HT-29 (cell line): ENCODE measurements at places on chromosomes 4 and X. TPM values are rescaled to one million over a fixed set of nuclear protein-coding genes. Genes with fewer than 3 reads are reported as not detected.
A peak's percentile ranks its signal among the peaks of the same experiment; 100 is the strongest.

The SPANXD gene
- total RNA-seq = not detected in 2 replicates

DNA sequence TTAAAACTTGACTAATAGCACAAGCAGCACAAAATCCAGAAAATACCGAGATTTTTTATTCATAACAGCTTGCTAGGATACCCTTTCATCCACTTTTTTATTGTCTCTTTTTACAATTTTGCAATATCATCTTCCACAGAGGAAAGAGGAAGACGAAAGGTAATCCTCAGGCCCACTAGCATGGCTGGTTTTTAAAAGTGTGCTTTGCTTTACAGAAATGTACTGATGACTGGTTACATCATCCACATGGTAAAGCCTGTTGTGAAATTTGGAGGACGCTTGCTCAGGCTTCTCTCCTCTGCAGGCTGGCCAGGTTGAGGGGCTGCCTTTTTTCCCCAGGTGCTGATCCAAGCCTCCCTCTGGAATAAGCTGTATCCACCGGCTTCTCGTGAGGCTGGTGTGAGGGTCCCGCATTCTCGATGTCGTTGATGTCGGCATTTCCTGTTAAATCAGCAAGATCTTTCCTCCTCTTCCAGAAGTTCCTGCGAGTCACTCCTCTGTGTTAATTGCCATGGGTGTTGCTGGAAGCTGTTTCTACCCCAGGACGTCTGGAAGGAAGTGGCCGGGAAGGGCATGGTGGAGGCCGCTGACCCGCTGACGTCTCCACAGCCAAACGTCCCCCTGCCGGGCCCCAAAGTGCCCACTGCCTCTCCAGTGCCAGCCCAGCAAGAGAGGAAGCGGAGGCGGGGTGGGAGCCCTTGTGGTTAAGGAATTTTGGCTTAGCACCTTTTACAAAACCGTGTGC lies 5.8 kb upstream of the DGKQ start:
- no peak for DNase-seq

DNA sequence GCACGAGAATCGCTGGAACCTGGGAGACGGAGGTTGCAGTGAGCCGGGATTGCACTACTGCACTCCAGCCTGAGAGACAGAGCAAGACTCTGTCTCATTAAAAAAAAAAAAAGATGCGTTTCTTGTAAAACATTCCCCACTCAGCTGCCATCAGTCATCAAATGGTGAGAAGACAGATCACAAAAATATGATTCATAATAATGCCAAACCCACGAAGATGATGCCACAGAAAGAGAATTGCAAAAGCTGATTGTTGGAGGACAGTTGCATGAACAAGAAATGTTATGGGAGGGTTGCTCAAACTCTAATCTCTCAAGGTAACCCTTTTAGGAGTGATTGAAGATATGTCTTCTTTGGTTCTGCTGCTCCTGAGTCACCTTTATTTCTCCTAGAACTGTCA lies 21.4 kb upstream of the SMIM14 start:
- no peak for DNase-seq

DNA sequence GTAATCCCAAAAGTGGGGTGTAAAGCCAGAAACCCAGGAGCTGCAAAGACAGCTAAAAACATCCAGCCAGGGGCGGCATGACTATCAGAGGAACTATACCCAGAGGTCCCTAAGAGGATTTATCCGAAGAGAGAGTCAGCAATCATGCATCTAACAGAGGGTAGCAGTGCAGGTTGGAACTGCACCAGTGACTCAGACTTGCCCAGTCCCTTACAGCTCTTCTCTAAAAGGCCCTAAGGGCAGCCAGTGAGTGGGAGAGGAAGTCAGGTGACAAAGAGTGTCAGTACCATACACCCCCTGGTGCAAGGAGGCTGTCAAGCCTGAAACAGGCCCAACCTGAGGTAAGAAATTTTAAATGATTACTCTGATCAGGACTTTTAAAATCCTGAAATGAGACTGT lies 88.1 kb downstream of the CAMK2D start:
- no peak for DNase-seq

The CLDN22 gene
- total RNA-seq = not detected in 2 replicates

DNA sequence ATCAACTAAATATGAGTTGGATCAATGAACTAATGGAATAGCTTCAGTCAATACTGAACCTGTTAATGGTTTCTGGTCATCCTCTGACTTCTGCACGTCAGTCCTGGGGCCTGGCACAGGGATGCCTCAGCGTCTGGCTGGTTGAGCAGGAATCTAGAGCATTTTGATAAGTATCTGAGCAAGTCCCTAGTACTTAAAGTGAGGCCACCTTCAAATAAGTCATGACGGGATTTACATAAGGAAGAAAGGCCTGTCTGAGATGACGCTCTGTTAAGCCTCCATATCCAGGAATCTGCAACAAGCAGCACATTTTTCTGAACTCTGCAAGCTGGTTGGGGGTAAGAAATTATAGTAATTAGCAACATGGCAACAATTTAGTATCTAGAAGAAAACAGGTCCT lies 83.2 kb upstream of the TBC1D9 start:
- no peak for DNase-seq

DNA sequence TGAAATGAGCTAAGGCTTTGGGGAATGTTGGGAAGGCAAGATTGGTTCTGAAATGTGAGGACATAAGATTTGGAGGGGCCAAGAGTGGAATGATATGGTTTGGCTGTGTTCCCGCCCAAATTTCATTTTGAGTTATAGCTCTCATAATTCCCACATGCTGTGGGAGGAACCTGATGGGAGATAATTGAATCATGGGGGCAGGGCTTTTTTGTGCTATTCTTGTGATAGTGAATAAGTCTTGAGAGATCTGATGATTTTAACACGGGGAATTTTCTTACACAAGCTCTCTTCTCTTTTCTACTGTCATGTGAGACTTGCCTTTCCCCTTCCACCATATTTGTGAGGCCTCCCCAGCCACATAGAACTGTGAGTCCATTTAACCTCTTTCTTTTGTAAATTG lies 157.6 kb upstream of the C1QTNF7 start:
- no peak for DNase-seq

- DNase-seq = no peak
These were observed 123.2 kb upstream of the BANK1 start for GRCh38 chr4:101667348-101667747.

The EDA gene
- total RNA-seq = 3.4 and 5.6 TPM in 2 replicates

- DNase-seq = no peak
These were observed 247.3 kb downstream of the SPATA18 start for GRCh38 chr4:52298444-52298843.

DNA sequence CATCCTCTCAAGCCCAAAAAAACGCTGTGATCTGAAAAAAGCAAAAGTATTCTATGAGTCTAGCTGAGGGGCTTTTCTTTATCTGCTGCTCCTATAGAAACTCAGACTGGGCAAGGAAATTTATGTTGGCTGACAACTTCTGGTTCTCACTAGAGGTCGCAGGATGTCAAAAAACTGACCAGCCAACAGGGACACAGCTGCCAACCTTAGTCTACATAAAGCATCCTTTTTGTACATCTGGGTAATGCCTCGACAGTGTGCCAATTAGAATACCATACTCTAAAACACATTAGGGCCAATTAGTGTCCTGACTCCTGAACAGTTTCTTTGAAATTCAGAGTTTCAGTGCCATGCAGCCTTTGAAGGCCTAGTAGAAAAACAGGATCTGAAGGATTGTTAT lies 8.8 kb upstream of the TLL1 start:
- DNase-seq = no peak

GRCh38 chr4:74874753-74875367 lies 58.1 kb upstream of the PARM1 start:
- peak; percentile 74 for DNase-seq

GRCh38 chr4:133146574-133147241 lies 2.4 kb upstream of the PCDH10 start:
- peak; percentile 27 for DNase-seq

The F9 gene
- total RNA-seq = not detected in 2 replicates

The ZFP42 gene
- total RNA-seq = not detected in 2 replicates

- DNase-seq = no peak
These were observed 183.3 kb downstream of the KDR start for GRCh38 chr4:54941994-54942552.

The ADGRG2 gene
- not detected in 2 replicates for total RNA-seq

The BRS3 gene
- total RNA-seq = not detected in 2 replicates

The L1CAM gene
- total RNA-seq = not detected in 2 replicates

The MAPK10 gene
- total RNA-seq = 0.51 and 0.94 TPM in 2 replicates

DNA sequence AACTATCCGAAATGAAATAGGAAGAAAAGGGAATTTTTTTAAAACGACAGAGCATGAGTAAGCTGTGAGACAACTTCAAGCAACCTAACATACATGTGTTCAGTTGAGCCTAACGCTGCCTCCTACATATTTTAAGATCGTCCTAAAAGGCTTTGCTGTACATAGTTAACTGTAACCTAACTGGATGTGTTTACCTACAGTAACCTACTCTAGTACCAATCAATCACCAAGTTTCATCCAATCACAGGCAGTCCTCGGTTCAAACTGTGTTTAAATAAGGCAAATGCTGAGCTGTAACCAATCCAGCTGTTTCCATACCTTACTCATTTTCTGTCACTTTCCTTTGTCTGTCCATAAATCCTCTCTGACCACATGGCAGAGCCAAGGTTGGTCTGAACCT lies 17.1 kb downstream of the RCHY1 start:
- no peak for DNase-seq

The PPP4R3C gene
- total RNA-seq = not detected in 2 replicates

DNA sequence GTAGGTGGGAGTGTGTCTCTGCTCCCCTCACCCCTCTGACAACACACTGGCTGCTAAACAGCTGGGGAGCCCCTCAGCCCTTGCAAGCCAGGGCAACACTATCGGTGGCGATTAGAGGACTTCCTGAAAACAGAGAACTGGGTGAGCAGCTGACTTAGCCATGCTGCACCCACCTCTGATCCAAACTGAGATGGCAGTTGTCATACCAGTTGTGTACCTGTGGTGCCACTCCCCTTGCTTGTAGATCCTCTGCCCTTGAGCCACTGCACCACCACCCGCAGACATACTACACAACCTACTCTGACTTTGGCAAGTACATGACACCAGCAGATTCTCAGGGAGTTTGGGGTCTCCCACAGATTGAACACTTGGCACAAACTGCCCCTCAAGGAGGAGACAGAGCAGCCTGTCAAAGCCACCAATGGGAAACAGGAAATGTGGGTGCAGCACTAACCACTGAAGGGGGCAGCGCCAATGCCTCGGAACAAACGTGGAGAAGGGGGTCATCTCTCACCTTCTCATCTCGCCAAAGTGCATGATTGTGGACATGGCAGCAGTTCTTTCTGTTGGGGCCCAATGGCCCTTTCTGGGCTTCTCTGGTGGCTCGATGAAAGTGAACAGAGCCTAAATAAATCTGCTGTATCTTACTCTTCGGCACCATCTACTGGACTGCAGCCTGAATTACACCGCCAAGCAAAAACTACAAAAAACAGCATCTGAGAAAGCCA lies 119.8 kb downstream of the NEK1 start:
- peak; percentile 58 for DNase-seq

DNA sequence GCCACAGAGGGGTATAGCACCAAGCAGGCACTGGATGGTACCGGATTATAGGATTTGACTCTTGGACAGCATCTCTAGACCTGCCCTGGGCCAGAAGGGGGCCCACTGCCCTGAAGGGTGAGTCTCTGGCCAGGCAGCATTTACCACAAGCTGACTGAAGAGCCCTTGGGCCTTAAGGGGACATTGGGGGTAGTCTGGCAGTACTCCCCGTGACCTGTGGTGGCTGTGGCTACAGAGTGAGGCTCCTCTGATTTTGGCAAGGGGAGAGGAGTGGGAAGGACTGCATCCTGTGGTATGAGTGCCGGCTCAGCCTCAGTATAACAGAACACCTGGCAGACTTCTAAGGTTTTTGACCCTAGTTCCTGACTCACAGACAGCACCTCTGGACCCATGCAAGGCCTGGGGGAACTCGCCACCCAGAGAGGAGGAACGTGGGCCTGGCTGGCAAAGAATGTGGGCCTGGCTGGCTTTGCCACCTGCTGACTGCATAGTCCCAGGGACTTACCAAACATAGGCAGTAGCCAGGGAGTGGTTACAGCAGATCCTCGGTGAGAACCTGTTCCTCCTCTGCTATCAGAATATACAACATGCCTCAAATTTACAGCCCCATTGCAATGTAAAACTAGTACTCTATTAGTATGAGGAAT lies 48.1 kb downstream of the ABCB7 start:
- no peak for DNase-seq

- no peak for DNase-seq
These were observed 1.7 kb upstream of the IL3RA start for GRCh38 chrX:1334854-1335253.

GRCh38 chrX:48468247-48468671 lies 1.8 kb downstream of the SLC38A5 start:
- DNase-seq = peak; percentile 28

The SLIT2 gene
- not detected in 2 replicates for total RNA-seq

DNA sequence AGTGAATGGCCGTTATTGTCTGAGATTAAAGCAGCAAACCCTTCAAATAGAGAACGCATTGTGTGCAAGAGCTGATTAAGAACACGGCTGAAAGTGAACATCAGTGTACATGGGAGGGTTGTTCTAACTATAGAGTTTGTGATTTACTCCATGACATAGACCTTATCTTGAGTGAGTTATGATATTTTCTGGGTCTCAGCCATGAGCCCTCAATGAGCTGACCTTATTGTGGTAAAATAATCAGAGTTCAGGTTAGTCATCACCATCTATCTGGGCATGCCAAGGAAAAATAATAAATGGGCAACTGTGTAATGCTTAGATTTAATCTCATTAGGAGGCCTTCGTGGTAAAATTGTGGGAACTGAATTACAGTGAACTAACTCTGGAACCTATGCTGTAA lies 33.2 kb upstream of the CLDN24 start:
- DNase-seq = peak; percentile 11

The ANKRD50 gene
- 8.6 and 8.9 TPM in 2 replicates for total RNA-seq

The RHOXF2 gene
- total RNA-seq = not detected in 2 replicates

The FGG gene
- not detected in 2 replicates for total RNA-seq

- DNase-seq = no peak
These were observed 44.4 kb upstream of the STOX2 start for GRCh38 chr4:183860731-183861130.

The PRR32 gene
- total RNA-seq = not detected in 2 replicates

- DNase-seq = no peak
These were observed 158.1 kb downstream of the POLA1 start for GRCh38 chrX:24851780-24852179.

GRCh38 chr4:8156617-8157016 lies 2.0 kb downstream of the ABLIM2 start:
- no peak for DNase-seq

DNA sequence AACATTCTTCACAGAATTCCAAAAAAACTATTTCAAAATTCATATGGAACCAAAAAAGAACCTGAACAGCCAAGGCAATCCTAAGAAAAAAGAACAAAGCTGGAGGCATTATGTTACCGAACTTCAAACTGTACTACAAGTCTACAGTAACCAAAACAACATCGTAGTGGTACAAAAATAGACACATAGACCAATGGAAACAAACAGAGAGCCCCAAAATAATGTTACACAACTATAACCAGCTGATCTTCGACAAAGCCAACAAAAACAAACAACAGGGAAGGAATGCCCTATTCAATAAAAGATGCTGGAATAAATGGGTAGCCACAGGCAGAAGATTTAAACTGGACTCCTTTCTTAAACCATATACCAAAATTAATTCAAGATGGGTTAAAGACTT lies 1189.6 kb downstream of the PCDH18 start:
- DNase-seq = no peak

The ODAPH gene
- not detected in 2 replicates for total RNA-seq

GRCh38 chr4:9875516-9875915 lies 94.1 kb downstream of the DRD5 start:
- DNase-seq = no peak

GRCh38 chrX:149628280-149628679 lies 3.3 kb downstream of the TMEM185A start:
- no peak for DNase-seq

The NAT8L gene
- 0.08 TPM in 1 of 2 replicates, not detected in the other for total RNA-seq
